Right ventricle myocardium superior (tissue), 1 donor: ENCODE measurements at places on chromosomes 2 and 18. TPM values are rescaled to one million over a fixed set of nuclear protein-coding genes. Genes with fewer than 3 reads are reported as not detected.

The GKN2 gene
- total RNA-seq = not detected

The SOX11 gene
- 0.81 TPM for total RNA-seq

The DNAJC5G gene
- 2.3 TPM for total RNA-seq

The FNDC4 gene
- 2.0 TPM for total RNA-seq
